ENCODE measurements at places on chromosomes 3 and 15. TPM values are rescaled to one million over a fixed set of nuclear protein-coding genes. Genes with fewer than 3 reads are reported as not detected.

GRCh38 chr3:46138581-46138980, 69.5 kb downstream of the CCR1 start:
- no peaks in the 10 kb centered on the region for H3K4me1 ChIP-seq
- no peaks in the 10 kb centered on the region for H3K36me3 ChIP-seq
- no peak overlapping the region for H3K4me3 ChIP-seq
- no peaks in the 10 kb centered on the region for H3K27me3 ChIP-seq
- no peak for DNase-seq
- no peak overlapping the region for H3K27ac ChIP-seq

DNA sequence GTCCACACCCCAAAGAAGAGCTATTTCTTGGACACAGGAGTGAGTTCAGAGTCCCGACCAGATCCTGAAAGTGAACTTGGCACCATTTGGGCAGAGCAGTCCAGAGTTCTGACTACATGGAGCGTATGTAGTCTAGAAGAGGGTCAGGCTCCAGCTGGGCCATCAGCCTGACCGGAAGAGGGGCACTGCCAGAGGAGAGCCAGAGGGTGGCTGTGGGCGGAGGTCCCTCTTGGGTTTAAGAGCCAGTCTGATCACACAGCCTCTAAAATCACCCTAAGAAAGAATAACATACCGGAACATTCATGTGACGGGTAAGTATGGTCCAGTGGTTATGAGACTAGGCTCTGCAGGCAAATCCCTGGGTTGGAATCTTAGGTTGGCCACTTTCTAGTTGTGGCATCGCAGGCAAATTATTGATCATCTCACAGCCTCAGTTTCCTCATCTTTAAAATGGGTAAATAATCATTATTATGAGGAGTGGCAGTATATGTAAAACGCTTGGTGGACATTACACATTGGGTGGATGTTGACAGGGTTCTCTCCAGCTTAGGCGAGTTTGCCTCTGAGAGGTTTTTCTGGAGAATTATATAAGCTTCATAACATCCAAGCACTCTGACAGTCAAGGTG, 2.1 kb upstream of the RAP2B start:
- peaks cover 2% of the 10 kb centered on the region for H3K27me3 ChIP-seq
- H3K4me3 ChIP-seq: peak overlapping the region; percentile 35
- no peaks in the 10 kb centered on the region for H3K36me3 ChIP-seq
- peak overlapping the region; percentile 72 for H3K27ac ChIP-seq

- no peak for DNase-seq
- no peaks in the 10 kb centered on the region for H3K36me3 ChIP-seq
- peak overlapping the region; percentile 6 for H3K27ac ChIP-seq
- no peaks in the 10 kb centered on the region for H3K4me1 ChIP-seq
- peak overlapping the region; percentile 67 for H3K4me3 ChIP-seq
- no peaks in the 10 kb centered on the region for H3K27me3 ChIP-seq
These were observed 3.8 kb downstream of the ANP32A start for GRCh38 chr15:68816795-68817303.

- H3K27ac ChIP-seq: no peak overlapping the region
- no peak overlapping the region for H3K4me3 ChIP-seq
- no peaks in the 10 kb centered on the region for H3K4me1 ChIP-seq
These were observed 392.6 kb upstream of the THBS1 start for GRCh38 chr15:39188314-39188713.

DNA sequence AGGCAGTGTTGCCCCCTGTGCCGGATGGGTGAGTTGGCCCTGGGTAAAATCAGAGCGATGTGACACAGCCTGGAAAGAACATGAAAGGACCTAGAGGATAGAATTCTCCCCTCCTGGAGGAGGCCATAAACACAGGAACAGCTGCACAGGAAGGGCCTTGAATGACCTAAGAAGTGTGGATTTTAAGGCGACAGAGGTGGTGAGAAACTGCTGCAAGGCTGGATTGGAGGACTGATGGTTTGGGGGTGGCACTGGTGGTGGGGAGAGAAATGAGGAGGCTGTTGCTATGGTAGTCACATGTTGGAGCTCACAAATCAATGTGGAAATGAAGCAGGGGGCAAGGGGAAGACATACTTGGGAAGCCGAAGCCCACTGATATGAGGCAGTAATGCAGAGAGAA, 13.8 kb downstream of the XIRP1 start:
- H3K4me1 ChIP-seq: no peaks in the 10 kb centered on the region
- no peaks in the 10 kb centered on the region for H3K27me3 ChIP-seq
- H3K36me3 ChIP-seq: no peaks in the 10 kb centered on the region
- H3K27ac ChIP-seq: peak overlapping the region; percentile 73

DNA sequence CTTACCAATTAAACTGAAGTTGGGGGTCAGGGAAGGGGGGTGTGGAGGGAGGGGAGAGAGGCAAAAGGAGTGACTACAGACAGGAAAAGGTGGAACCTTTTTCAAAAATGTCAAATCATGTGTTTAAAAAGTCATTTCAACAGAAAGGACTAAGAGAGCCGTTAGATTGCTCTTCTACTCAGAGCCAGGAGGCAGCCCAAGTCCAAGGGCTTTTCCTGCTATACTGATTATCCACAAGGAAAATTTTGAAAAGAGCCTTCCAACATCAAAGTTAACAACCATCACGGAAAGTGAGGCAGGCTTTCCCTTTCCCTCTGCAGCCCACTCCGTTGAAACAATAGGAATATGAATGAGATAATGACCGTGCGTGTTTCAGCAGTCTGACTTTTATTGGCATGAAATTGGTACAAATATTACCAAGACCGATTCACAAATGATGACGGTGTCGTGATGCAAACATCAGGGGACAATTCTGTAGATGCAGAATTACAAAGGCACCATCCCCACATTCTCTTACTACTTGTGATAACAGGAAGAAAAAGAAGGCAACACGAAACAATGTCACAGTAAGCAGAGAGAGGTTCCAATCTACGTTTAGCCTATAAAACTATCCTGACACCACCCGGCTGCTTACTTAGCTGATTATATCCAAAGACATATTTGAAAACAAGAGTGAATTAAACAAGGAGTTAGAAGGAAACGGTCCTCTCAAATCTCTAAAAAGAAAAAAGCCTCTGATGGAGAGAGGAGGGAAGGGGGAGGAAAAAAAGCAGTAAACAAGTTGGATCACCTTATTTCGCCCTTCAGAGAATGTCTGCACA, 453.7 kb downstream of the FOXP1 start:
- H3K4me3 ChIP-seq: peak overlapping the region; percentile 99
- no peaks in the 10 kb centered on the region for H3K4me1 ChIP-seq
- no peaks in the 10 kb centered on the region for H3K36me3 ChIP-seq
- no peak for DNase-seq
- peak overlapping the region; percentile 99 for H3K27ac ChIP-seq

DNA sequence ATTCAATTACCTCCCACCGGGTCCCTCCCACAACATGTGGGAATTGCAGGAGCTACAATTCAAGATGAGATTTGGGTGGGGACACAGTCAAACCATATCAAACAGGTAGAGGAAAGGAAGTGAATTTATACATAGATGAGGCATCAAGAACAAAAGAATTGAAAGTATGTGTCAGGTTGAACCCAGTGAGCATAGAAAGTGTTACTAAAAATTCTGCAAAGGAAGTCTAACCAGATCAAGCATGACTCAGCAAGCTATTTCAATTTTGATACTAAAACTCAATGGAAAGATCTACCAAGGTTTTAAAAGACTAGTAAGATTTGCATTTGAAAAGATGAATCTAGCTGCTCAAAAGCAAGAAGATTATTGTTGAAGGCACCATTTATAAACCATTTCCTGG, 323.0 kb downstream of the ROBO2 start:
- no peaks in the 10 kb centered on the region for H3K4me1 ChIP-seq
- H3K4me3 ChIP-seq: no peak overlapping the region
- no peak overlapping the region for H3K27ac ChIP-seq

GRCh38 chr3:51434746-51435327, 43.8 kb downstream of the RBM15B start:
- no peak overlapping the region for H3K4me3 ChIP-seq
- DNase-seq: no peak
- H3K27ac ChIP-seq: no peak overlapping the region
- no peaks in the 10 kb centered on the region for H3K4me1 ChIP-seq

GRCh38 chr3:45670991-45671390, 18.2 kb upstream of the SACM1L start:
- no peaks in the 10 kb centered on the region for H3K36me3 ChIP-seq
- peaks cover 2% of the 10 kb centered on the region for H3K4me1 ChIP-seq
- H3K4me3 ChIP-seq: no peak overlapping the region
- DNase-seq: no peak
- H3K27me3 ChIP-seq: no peaks in the 10 kb centered on the region
- no peak overlapping the region for H3K27ac ChIP-seq

DNA sequence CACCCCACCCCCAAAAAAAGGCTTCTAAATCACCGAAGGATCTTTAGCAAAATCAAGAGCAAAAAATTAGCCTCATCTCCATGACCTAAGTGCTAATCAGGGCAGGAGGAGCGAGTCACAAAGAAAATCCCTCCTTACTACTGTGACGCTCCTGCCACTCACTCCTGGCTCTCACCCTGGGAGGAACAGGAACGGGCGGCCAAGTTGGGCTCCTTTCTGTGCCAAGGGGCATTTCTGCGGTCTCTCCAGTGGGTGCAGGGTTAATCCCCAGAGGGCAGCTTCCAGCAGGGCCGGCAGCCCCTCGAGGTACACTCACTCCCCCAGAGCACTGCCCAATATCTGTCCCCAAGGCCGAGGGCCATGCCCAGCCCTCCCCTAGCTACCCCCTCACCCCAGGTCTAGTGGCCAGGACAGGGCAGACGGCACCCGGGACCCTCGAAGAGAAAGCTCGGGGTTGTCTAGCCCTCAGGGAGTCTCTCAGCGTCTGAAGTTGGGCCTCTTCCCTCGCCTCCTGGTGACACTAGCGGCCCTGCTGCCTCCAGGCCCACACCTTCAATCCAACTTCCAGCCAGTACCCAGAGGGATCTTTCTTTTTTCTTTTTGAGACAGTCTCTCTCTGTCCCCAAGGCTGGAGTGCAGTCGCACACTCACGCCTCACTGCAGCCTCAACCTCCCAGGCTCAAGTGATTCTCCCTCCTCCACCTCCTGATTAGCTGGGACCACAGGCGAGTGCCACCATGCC, 706 bp downstream of the CAV3 start:
- H3K4me3 ChIP-seq: no peak overlapping the region
- H3K4me1 ChIP-seq: no peaks in the 10 kb centered on the region
- H3K27ac ChIP-seq: no peak overlapping the region

- no peaks in the 10 kb centered on the region for H3K36me3 ChIP-seq
- H3K4me1 ChIP-seq: peaks cover 7% of the 10 kb centered on the region
- no peak for DNase-seq
- H3K27ac ChIP-seq: no peak overlapping the region
- no peaks in the 10 kb centered on the region for H3K27me3 ChIP-seq
These were observed 24.3 kb upstream of the CLDN1 start for GRCh38 chr3:190346541-190346940.

DNA sequence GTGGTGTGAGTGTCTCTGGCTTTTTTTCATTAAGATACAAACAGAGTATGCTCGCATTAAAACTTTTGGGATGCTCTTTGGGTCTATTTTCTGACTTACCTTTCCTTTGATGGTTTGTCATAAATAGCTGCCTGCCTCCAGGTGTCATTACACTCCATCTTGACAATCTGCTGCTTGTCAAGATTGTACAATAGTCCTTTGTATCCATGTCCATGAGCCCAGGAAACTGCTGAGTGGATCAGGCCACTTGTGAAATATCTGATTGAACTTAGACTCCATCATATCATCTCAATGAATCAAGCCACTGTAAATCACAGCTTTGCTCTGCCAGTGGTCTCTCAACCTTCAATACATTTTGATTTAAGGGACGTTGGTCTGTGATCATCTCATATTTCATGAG, 135.2 kb downstream of the ECT2 start:
- H3K36me3 ChIP-seq: no peaks in the 10 kb centered on the region
- H3K4me1 ChIP-seq: no peaks in the 10 kb centered on the region
- DNase-seq: no peak
- no peaks in the 10 kb centered on the region for H3K27me3 ChIP-seq
- no peak overlapping the region for H3K27ac ChIP-seq

DNA sequence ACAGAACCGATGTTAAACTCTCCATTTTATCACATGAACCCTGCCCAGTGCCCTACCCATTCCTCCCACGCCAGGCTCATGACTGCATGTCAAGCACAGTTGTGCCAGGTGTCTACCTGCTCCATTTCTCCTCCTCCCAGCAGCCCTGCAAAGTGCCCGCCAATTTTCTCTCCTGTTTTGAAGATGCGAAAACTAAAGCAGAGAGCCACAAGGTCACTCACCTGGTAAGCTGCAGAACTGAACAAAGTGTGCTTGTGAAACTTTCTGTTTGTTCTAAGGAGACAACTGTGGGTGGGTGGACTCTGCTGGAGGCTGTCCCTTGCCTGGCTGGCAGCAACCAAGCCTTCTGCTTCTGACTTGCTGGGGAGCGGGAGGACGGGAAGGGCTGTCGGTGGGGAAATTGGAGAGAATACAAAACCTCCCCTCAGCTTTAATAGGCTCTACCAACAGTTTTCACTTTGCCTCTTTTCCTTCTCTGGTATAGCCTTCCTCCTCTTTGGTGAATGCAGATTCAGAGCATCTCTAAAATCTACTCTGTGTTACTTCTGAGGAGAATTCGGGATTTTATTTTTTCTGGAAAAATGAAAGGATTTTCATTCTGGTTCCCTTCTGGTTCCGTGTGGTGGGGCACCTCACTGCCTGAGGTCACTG, 23.0 kb downstream of the LIMD1 start:
- no peaks in the 10 kb centered on the region for H3K4me1 ChIP-seq
- no peak overlapping the region for H3K27ac ChIP-seq
- H3K27me3 ChIP-seq: no peaks in the 10 kb centered on the region
- peak; percentile 20 for DNase-seq

DNA sequence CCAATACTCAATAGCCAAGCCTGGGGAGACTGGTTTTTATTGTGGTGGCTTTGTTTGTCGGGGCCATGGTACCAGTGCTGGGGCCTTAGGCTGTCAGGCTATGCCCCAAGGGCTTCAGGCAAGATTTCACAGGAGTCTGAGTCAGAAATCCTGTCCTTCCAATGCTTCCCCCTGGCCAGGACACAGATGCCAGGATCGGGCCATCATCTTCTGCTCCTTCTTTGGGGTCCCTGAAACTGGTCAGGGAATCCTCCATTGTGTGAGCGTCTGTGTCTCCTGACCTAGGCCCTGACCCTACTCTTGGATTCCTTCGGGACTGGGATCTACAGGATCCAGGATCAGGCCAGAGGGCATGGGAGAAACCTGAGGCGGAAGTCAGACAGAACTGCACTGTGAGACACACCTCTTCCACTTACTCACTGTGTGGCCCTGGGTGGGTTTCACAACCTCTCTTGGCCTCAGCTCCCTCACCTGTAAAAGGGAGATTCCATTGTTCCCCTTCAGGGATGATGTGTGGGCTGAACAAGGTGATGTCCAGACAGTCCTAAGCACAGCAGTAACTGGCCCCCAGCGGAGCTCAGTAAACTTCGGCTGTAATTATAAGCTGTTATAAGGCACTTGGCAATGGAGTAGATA, 292.7 kb downstream of the UACA start:
- H3K27me3 ChIP-seq: no peaks in the 10 kb centered on the region
- no peak for DNase-seq
- H3K4me3 ChIP-seq: no peak overlapping the region
- peaks cover 1% of the 10 kb centered on the region for H3K4me1 ChIP-seq
- H3K36me3 ChIP-seq: no peaks in the 10 kb centered on the region

Gene SERINC4
- 0.88 TPM for polyA plus RNA-seq

Gene KLF13
- polyA plus RNA-seq: 27.2 TPM

Gene TIMP4
- polyA plus RNA-seq: 32.3 TPM

Gene GOLGA6D
- not detected for polyA plus RNA-seq

Gene CFAP92
- not detected for polyA plus RNA-seq

Gene SMAD3
- 44.1 TPM for polyA plus RNA-seq

Gene DNAH12
- polyA plus RNA-seq: not detected

Gene DGKG
- 1.9 TPM for polyA plus RNA-seq
